RPMI7951 (cell line): ENCODE measurements at places on chromosomes 6 and 20.

DNA sequence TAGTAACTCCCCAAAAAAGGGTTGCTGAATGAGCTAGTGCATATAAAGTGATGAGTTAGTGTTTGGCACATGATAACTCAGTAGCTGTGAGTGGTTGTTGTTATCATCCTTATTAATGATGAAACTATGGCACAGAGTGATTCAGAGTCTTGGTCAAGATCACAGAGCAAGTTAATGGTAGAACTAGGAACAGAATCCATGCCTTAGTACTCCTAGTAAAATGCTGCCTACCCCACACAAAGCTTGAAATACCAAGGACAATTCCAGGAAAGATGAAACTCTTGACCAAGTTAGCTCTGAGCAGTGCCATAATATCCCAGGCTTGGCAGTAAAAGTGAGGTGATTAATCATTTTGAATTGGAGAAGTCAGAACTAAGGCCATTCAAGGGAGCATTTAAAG is 109.1 kb upstream of the ENPP5 start:
- no peak for DNase-seq

DNA sequence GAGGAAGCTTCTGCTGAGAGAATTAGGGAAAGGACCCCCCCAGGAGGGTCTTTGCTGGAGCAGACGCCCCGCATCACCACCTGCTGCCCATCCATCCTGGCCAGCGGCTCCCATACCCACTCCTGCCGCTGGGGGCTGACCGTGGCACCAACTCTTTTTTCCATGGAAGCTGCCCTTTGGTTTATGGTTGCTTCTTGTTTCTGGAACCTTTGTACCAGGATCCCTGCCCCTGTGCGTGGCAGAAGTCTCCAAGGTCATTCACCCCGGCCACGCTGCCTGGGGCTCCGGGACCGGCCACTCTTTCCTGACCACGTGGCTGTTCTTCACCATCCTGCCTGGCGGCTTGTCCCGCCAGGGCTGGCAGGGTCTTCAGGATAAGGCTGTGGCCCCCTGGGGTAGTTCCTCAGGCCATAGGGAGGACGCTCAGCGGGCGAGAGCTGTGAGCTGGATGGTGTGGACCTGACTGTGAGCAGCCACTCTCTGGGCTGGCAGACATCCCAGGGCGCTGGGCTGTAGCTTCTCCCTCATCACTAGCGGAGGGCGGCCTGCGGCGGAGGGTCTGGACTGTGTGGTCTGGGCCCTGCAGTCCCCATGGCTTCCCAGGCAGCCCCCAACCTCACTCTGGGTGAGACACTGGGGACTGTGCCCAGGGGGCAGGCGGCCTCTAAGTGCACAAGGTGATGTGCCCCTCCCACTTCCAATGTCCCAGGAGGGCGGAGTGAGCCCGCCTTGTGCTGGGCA is 22.8 kb upstream of the RBBP8NL start:
- peak; percentile 14 for DNase-seq

- DNase-seq: peak; percentile 71
Observed at GRCh38 chr20:62808211-62808865, 3.7 kb downstream of the OGFR start.

DNA sequence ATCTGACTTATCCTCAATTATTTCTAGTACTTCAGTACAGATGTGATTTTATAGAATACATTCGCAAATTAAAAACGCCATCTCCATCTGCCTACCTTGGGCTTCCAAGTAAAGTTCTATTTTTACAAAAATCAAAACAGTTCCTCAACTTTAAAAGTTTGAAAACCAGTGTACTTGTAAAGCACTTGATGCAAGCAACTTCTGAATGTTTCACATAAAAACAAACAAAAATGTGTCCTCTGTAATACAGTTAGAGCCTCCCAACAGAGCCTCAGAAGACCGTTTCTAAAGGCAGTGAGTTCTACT is 384 bp upstream of the MANEA start:
- DNase-seq: no peak

DNA sequence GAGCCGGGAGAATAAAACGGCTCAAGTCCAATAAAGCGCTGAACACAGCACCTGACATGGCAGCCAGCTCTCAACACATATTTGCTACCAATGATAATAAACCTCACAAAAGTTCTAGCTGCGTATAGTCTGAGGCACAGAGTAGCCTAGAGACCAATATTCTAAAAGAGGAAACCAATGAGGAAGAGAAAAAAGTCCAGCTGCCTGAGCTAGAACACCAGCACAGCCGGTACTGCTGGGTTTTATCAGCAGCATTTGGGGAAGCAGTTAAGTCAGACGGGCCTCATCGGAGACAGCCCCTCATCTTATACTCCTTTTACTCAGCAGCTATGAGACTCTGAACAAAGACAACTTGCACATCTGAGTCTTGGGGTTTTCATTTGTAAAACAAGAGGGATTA is 2.4 kb upstream of the RTF2 start:
- DNase-seq: no peak

- DNase-seq: peak; percentile 37
Observed at GRCh38 chr6:159217595-159218275, 48.5 kb downstream of the FNDC1 start.

GRCh38 chr6:170493354-170493753 is 59.8 kb downstream of the PSMB1 start:
- DNase-seq: no peak

GRCh38 chr6:154511791-154512190 is 1.3 kb upstream of the CNKSR3 start:
- peak; percentile 19 for DNase-seq

GRCh38 chr6:98579079-98579478 is 255.3 kb upstream of the POU3F2 start:
- DNase-seq: no peak

DNA sequence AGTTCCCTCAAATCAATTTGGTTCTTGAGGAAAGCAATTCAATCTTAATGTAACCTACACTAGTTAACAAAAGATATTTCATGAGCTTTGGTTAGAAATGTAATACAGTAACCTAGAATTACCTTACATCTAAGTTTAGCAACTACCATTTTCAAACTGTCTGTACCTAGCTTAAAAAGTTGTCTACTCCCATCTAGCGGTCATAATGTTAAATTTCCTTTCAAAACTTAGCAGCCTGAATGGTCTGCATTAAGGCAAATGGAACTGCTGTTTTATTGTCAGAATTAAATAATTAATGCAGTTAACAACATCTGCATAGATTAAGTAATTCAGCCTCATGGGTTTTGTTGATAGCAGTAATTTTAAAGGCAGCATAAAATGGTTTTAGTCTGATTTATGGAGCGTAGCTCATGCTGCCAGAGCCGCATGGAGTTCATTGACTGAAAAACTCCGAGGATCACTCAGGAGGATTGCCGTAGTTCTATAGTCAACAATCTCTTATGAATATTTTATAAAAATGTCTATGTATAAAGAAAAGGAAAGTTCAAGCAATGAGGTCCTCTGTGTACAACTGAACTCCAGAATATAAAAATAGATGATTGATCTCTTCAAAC is 485.4 kb upstream of the MANEA start:
- DNase-seq: peak; percentile 32

DNA sequence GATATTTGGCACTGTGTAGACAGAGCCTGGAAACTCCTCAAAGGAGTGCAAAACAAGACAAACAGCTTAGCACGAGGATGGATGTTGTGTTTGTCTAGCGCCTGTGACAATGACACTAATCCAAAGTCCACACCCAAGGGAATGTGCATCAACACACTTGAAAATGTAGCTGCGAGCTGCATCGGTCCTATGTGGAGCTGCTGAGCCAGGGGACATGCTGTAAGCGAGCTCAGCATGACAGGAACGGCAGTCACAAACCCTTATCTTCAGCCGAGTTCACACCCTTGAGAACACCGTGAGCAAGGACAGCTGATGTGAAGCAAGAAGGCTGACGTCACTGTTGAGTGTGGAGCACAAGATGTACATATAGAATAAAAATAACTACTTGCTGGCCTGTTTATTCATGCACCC is 684.3 kb downstream of the QKI start:
- peak; percentile 41 for DNase-seq

DNA sequence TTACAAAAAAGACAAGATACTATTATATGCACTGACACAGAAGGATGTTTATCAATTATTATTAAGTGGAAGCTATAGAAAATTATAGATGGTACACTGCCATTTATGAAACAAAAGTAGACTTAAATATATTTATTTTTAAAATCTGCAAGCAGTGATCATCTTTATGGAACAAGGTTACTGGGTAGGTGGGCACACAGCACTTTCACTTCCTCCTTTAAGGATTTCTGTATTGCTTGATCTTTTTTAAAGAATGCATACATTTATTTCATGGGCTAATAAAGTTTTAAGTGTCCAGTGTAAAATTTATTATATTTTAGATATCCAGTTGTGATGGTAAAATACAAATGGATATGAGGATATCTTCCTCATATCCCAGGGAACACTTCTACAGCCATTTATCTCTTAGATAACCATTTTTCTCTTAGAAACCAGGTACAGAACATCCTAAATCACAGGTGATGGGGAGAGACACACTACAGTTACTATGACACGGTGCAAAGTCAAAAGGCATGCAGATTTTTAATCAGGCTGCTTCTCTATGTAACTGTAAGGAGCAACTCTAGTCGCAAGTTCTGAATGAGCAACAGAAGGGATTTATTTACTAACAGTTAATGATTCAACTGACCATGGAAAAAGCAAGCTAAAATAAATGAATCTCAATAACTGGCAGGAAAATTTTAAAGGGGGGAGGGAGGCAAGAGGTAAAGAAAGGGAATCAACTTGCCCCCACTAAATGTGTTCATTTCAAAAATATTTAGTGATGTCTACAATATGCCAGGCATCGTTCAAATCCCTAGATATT is 2.2 kb downstream of the FBXL4 start:
- no peak for DNase-seq

GRCh38 chr20:54078296-54078984 is 8.0 kb upstream of the BCAS1 start:
- no peak for DNase-seq

GRCh38 chr6:161694995-161695394 is 421.1 kb upstream of the AGPAT4 start:
- peak; percentile 47 for DNase-seq

DNA sequence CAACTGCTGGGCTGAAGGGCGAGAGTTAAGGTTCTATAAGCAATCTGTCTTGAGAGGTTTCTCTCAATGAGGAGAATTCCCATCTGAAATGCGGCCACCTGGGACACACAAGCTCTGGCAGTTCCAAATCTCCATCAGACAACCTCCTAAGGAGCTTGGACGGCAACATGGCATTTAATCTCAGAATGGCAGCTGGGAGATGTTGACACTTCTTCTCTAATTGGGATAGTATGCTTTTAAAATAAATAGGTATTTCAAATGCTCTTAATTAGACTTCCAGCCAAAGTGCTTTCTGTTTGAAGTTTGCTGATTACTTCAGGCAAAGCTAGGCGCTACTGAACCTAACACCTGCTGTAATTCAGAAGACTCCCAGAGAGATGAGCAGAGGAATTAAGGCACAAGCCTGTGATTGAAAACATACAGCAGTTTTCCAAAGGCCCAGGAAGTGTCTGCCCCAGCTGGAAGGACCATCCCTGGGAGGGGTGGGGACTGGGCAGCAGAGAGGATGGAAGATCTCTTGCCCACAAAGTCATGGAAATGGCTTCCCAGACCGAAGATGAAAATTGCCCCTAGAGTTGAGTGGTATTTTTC is 59.1 kb upstream of the KCNK16 start:
- DNase-seq: no peak

- peak; percentile 68 for DNase-seq
Observed at GRCh38 chr6:151690768-151691562, 116.5 kb upstream of the ESR1 start.

GRCh38 chr6:159399751-159400221 is 230.6 kb downstream of the FNDC1 start:
- DNase-seq: no peak

GRCh38 chr6:73109659-73110058 is 115.6 kb downstream of the KHDC1L start:
- no peak for DNase-seq

GRCh38 chr6:148432462-148433195 is 90.0 kb downstream of the SASH1 start:
- DNase-seq: peak; percentile 78

GRCh38 chr6:20747991-20748390 is 213.7 kb downstream of the CDKAL1 start:
- DNase-seq: no peak

DNA sequence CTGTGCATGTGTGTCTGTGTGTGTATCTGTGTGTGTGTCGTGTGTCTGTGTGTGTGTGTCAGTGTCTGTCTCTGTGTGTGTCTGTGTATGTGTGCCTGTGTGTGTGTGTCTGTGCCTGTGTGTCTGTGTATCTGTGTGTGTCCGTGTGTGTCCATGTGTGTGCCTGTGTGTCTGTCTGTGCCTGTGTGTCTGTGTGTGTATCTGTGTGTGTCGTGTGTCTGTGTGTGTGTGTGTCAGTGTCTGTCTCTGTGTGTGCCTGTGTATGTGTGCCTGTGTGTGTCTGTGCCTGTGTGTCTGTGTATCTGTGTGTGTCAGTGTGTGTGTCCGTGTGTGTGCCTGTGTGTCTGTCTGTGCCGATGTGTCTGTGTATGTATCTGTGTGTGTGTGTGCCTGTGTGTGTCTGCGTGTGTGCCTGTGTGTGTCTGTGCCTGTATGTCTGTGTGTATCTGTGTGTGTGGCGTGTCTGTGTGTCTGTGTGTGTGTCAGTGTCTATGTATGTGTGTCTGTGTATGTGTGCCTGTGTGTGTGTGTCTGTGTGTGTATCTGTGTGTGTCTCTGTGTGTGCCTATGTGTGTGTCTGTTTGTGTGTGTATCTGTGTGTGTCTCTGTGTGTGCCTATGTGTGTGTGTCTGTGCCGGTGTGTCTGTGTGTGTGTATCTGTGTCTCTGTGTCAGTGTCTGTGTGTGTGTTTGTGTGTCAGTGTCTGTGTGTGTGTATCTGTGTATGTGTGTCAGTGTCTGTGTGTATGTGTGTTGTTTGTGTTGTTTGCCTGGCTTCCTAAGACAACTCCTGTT is 11.6 kb downstream of the SNPH start:
- no peak for DNase-seq

DNA sequence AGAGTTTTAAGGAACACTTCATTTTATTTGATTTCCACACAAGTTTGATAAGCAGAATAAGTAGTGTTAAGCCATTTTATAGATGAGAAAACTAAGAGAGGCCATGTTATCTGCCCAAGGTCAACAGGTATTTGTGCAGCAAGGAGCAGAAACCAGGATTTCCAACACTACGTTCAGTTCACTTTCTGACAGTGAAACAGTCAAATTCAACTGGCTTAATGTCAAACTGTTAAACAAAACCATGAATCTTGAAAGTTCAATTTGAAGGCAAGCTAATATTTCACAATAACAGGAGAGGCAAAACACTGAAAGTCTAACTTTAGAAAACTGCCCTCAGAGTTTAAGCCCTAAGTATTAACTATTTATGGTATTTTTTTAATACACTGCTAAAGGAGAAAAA is 32.6 kb downstream of the DTNBP1 start:
- DNase-seq: no peak

- DNase-seq: peak; percentile 80
Observed at GRCh38 chr6:82862543-82862942, 203.1 kb downstream of the UBE3D start.

GRCh38 chr6:37313723-37314486 is 39.9 kb upstream of the RNF8 start:
- DNase-seq: no peak

GRCh38 chr6:89433252-89434149 is 549 bp downstream of the ANKRD6 start:
- no peak for DNase-seq
